Activated naive CD4-positive, alpha-beta T cell treated with anti-CD3 and anti-CD28 coated beads for 36 hours (primary cell): ENCODE measurements at places on chromosomes 5 and 9.

- DNase-seq = no peak
Observed at GRCh38 chr5:59621477-59621876, 272.0 kb downstream of the PDE4D start.

DNA sequence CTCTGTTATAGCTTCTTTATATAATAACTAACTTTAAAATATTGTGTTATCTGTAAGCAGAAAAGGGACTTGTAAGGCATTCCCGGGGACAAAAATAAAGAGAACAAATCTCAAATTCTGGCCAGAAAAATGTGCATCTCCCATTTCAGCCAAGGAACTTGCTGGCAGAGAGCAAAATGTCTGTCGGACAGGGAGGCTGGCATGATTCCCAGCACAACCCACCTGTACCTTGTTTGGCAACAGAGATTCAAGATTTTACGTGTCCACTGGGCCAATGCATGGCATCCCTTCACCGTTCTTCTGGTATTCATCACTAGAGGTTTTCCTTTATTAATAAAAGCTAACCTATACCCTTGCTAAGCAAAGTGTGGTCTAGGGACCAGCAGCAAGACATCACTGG, 566.6 kb downstream of the PSAT1 start:
- DNase-seq = no peak

DNA sequence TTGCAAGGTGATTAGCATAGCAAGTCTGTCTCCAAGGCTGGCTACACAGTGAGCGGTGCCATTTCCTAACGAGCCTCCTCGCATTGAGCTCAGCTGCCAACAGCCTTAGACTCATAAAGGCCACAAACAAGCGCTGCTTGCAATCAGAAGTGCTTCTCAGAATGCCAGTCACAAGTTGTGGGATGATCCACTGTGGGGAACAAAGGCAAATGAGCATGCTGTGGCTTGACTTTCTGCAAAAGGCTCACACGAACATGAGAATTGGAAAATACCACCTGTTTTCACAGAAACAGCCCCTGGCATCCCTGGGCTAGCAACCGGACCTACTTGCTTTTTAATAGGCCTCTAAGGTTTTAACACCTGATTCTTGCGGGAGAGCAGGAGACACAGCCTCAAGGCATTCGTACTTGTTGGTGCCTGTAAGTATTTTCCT, 215.5 kb downstream of the FANCC start:
- DNase-seq = no peak

DNA sequence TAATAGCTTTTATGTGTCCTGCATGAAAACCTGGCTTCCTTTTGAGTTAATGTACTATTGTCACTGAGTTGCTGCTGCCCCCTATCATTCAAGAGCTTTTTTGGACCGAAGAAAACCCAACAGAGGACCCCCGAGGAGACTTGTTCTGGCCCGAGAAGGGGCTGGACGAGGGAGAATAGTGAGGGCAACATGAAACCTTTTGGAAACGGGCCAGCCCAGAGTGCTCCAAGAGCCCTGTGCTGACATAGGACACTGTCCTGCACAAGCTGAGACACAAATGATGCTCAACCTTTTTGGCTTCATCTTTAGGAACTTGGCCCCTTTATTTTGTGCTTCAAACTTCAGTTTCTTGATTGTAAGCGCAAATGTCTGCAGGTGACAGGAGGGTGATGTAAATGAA, 4.0 kb upstream of the GADD45G start:
- no peak for DNase-seq

- no peak for DNase-seq
Observed at GRCh38 chr5:143297756-143298155, 105.7 kb downstream of the NR3C1 start.

GRCh38 chr5:80343067-80343466, 23.3 kb downstream of the SPZ1 start:
- DNase-seq = no peak
